Activated T-cell treated with anti-CD3 and anti-CD28 coated beads for 4 hours (primary cell): ENCODE measurements at places on chromosomes 11 and 22.

DNA sequence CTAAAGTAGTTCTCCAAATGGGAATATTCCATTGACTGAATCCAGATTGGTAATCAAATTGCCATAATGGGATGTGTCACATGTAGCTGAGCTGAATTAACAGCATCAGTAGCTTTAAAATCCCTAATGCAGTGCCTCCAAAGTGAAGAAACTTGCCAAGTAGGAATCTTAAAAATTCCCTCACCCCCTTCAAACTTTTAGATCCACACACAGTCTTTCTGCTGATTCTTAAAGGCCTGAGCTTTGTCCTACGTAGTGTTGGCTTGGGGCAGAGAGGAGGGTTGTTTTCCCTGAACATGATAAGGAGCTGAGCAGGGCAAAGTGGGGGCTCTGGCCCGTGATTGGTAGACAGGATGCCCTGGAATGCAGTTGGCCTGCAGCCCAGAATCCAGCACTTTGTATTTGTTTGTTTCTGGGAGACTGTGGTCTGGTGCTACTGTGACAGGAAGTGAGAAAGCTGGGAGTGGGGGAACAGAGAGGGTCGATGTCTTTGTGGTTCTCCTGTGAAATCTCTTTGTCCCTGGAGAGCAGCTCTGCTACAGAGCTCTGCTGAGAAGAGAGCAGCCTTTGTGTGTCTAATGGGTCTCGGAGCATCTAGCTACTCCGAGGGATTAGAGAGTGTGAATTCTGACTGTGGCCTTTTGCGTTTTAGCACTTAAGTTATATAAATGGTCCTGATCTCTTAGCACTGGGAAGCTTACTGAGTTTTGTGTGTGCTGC lies 16.9 kb downstream of the CTNND1 start:
- DNase-seq, result no peak

GRCh38 chr11:130001461-130002351 lies 929 bp downstream of the PRDM10 start:
- DNase-seq, result peak; percentile 16

GRCh38 chr11:128052912-128053641 lies 534.3 kb downstream of the ETS1 start:
- DNase-seq, result no peak

DNA sequence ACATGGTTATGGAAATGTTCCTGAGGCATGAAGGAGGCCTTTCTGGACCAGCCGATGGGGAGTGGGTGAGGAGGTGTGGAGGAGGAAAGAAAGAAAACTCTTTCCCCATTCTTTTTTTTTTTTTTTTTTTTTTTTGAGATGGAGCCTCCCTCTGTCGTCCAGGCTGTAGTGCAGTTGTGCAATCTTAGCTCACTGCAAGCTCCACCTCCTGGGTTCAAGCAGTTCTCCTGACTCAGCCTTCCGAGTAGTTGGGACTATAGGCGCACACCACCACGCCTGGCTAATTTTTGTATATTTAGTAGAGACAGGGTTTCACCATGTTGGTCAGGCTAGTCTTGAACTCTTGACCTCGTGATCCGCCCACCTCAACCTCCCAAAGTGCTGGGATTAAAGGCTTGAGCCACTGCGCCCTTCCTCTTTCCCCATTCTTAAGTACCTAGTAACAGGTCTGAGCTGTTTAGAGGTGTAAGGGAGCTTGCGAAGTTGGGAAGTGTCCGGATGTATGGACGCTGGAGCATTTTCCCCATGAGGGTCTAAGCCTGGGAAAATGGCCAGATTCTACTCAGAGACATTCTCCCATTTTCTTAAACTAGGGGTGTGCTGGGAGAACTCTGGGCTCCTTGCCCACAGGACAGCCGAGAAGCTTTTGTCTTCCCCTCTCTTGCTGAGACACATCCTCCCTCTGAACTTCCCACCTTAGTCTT lies 135.8 kb downstream of the TEAD1 start:
- DNase-seq, result no peak
